ENCODE measurements at places on chromosomes 6 and 20.

DNA sequence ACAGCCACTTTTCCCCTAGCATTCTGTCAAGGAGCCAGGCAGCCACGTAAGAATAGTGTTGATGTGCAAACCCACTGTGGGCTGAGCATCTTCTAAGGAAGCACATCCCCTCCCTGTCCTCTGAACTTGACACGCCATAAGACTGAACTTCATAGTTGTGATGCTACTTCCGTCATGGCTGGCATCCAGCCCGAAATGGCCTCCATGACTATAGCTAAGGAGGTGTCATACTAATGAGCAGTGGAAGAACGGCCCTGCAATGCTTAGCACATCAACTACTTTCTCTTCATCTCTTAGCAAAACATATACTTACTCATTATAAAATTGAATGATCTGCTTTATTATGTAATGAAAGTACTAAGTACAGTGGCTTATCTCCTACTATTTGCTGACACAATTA, 110.2 kb downstream of the GJA10 start:
- DNase-seq, result no peak

GRCh38 chr6:39411465-39411864, 89.0 kb upstream of the KCNK16 start:
- no peak for DNase-seq

DNA sequence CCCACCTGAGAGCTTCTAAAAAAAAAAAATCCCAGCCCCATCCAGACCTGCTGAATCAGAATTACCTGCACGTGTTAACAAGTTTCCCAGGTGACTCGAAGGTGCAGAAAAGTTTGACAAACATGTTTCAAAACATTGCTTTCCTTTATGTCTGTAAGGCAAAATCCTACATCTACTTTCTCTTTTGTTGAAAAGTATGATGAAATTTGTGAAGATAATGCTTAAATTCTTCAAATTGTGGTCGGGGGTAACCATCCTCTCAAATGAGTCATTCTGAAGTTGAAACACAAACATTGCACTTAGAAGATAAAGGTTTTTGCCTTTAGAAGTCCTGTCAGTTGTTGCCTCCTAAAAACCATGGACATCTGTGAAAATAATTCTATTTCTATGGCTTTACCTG, 429.7 kb downstream of the EPHA7 start:
- DNase-seq, result no peak

GRCh38 chr6:38554700-38555413, 84.9 kb downstream of the BTBD9 start:
- DNase-seq, result no peak
